PC-3 (cell line): ENCODE measurements at places on chromosomes 3 and 15. TPM values are rescaled to one million over a fixed set of nuclear protein-coding genes. Genes with fewer than 3 reads are reported as not detected.
A peak's percentile ranks its signal among the peaks of the same experiment; 100 is the strongest.

Gene KIF15
- 19.1 and 31.8 TPM in 2 replicates for total RNA-seq

Gene TRIP4
- 6.0 and 11.9 TPM in 2 replicates for total RNA-seq

DNA sequence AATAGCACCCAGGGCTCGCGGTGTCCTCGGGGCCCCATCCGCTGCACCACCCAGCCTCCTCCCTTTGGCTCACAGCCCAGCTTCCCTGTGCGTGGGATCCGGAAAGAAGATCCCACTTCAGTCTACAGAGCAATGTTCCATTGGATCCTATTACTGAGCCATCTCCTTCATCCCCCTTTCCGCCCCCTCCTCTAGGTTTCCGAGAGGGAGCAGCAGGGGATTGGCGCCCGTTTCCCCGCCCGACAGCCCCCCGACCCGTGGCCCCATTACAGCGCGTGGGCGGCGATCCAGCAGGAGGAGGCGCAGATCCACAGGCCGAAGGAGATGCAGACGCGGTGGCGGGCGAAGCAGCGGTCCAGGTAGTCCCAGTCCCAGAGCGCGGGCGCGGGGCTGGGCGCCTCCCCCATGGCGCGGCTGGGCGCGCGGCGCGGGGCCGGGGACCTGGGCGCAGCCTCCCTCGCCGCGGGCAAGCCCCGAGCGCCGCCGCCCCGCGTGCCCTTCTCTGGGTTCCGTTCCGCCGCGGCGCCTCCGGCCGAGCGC, 340 bp downstream of the TMEM44 start:
- DNase-seq: peak; percentile 37
- H3K4me1 ChIP-seq: no peaks in the 10 kb centered on the region
- H3K36me3 ChIP-seq: peaks cover 11% of the 10 kb centered on the region
- no peaks in the 10 kb centered on the region for H3K27me3 ChIP-seq
- 0 out of 2 replicates have a peak overlapping the region, but pooled peaks have one; percentile 37 for H3K27ac ChIP-seq
- H3K4me3 ChIP-seq: peak overlapping the region; percentile 96

Gene RBPMS2
- not detected in 2 replicates for total RNA-seq

DNA sequence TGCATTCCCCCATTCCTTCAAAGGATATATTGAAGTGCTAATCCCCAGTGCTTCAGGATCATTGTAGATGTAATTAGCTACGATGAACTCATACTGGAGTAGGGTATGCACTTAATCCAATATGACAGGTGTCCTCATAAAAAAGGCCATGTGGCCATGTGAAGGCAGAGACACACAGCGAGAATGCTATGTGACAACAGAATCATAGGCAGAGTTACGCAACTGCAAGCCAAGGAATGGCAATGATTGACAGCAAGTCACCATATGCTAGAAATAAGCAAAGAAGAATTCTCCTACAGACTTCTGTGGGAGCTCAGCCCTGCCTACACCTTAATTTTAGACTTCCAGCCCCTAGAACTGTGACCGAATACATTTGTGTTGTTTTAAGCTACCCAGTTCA, 875.6 kb upstream of the ROBO1 start:
- DNase-seq: no peak
- H3K36me3 ChIP-seq: no peaks in the 10 kb centered on the region
- no peak overlapping the region for H3K27ac ChIP-seq
- no peaks in the 10 kb centered on the region for H3K4me1 ChIP-seq

- DNase-seq: no peak
- no peak overlapping the region for H3K4me3 ChIP-seq
- H3K27me3 ChIP-seq: peaks cover 42% of the 10 kb centered on the region
- H3K36me3 ChIP-seq: no peaks in the 10 kb centered on the region
- no peaks in the 10 kb centered on the region for H3K4me1 ChIP-seq
These were observed 118.2 kb downstream of the ECT2 start for GRCh38 chr3:172868582-172869200.

DNA sequence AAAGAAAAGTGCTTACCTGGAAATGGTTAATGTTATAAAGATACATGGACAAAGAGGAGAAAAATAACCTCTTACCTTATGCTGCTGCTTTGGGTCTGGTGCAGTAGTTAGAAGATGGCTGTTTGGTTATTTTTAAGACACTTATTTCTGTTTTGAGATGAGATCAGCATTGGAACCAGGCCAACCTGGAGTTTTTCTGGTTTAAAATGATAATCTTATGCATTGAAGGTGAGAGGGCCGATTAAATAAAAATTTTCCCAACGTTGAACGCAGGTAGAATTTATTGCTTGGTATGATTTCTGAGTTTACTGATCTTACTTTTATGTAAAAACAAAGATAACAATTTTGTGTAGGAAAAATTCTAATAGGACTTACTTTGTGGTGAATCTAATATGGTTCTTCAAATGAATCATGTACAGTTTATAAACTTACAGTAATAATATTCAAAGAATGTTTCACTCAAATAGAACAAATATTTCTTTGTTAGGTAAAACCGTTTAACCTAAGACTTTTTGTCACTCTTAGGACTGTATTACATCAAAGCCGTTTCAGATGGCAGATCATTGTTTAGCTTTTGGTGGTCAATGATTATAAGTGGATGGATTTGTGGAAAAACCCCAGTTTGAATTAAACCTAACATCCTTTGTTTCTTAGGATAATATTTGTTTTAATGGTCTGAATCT, 14.9 kb downstream of the UBE2E2 start:
- H3K4me1 ChIP-seq: peaks cover 27% of the 10 kb centered on the region
- H3K27ac ChIP-seq: no peak overlapping the region
- H3K4me3 ChIP-seq: no peak overlapping the region
- DNase-seq: no peak

Gene GOLGA6L4
- total RNA-seq: 0.73 and 1.2 TPM in 2 replicates

DNA sequence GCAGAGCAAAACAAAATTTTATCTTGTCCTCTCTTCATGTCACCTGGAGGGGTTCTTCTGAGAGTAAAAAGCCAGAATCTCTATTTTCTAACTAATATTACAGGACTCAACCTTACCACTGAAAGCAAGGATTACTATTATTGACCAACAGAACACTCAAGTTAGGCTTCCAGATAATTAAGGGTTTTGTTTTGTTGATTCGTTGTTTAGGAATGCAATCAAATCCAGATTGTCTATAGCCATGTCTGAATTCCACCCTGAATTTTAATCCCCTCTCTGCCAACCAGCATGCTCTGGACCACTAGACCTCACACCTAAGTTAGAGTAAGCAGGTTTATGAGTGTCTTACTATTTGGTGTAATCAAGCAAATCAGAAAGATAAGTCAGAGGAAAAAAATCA, 90.7 kb downstream of the PEAK1 start:
- H3K4me1 ChIP-seq: no peaks in the 10 kb centered on the region
- no peaks in the 10 kb centered on the region for H3K36me3 ChIP-seq
- H3K27ac ChIP-seq: no peak overlapping the region
- DNase-seq: no peak
- H3K4me3 ChIP-seq: no peak overlapping the region
